ENCODE measurements at places on chromosomes 12 and 14.
A peak's percentile ranks its signal among the peaks of the same experiment; 100 is the strongest.

- DNase-seq: no peak
These were observed 40.0 kb upstream of the NR1H4 start for GRCh38 chr12:100433701-100434100.

GRCh38 chr14:59464486-59465315, 479 bp downstream of the GPR135 start:
- DNase-seq: peak; percentile 44

DNA sequence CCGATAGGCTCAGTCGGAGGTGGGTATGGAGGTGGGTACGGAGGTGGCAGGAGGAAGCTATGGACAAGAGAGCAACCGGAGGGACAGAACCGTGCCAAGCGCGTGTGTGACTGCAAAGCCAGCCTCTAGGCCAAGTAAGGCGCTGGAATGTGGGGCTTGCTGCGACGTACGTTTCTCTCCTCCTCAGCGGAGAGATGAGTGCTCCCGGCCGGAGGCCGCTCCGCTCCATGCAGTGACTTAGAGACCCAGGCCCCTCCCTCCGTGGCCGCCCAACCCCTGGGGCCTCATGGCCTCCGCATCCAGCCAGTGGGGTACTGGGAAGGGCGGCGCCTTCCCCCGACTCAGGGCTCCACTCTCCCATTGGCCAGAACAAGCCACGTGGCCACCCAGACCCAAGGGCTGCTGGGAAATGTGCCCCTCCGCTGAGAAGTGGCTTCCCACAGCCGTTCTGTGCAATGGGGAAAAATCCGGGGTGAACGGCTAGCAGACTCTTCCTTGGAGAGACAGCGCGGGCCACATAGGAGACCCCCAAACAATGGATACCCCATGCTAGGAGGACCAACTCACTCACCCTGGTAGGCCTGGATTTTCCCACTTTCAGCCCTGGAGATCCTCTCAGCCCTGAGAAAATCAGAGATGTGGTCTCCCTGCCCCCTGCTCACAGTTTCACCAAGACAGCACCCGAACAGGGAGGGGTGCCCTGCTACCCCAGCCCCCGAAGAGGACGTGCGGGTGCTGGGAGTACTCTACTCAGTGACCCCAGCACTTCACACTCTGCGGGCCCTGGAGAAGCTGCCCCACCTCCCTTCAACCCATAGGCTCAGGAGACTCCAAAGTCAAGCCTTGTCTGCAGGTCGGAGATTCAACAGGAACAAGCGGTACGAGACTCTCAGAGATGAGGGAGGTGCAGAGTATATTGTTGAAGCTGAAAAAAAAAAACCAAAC, 66.7 kb downstream of the RIMBP2 start:
- no peak for DNase-seq

- peak; percentile 86 for DNase-seq
These were observed at the start of gene TTC5 for GRCh38 chr14:20305265-20306078. Gene TTC5 (minus strand): TSS chr14:20305951. CDS start chr14:20305937, 14 bp downstream.

- DNase-seq: no peak
These were observed 364.1 kb upstream of the SFSWAP start for GRCh38 chr12:131346555-131347344.

DNA sequence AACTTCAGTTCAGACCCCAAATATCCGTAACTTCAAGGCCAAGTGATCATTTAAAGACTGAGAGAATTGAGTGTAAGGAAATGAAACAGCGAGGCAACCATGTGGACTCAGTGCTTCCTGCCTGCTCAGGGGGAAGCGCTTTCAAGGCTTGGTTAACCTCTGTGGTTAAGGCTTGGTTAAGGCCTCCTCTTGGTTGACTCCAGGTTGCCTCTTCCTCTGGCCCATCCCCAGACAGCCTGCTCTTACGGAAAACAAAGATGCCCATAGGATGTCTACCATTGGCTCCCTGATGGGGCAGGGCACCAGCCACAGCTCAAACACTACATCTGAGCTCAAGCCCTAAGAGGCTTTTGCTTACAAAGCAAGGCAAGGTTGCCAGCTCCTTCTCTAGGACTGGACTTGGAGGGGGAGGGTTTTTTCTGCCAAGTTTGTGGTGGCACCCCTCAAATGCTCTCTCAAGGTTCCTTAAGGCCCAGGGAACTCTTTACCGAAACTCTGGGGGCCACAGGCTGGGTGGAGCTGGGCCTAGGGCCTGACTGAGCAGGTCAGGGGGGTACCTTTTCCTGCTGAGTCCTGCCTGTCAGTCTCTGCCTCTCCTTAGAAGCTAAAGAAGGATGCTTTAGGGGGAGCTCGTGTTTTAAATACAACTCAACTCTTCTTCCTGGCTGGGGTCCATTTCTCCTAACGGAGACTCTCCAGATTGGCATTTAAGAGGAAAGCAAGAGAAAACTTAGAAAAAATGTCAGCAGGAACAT, 13.7 kb downstream of the COL2A1 start:
- DNase-seq: peak; percentile 39

DNA sequence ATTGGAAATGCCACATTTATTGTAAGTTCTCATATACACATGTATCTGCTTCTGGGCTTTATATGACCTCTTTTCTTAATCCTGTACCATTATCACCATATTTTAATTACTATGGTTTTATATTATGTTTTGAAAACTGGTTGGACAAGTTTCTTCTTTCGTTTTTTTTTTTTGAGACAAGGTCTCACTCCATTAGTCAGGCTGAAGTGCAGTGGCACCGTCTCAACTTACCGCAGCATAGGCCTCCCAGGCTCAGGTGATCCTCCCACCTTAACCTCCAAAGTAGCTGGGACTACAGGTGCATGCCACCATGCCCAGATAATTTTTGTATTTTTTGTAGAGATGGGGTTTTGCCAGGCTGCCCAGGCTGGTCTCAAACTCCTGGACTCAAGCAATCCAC, 44.6 kb downstream of the GALNT4 start:
- DNase-seq: no peak

DNA sequence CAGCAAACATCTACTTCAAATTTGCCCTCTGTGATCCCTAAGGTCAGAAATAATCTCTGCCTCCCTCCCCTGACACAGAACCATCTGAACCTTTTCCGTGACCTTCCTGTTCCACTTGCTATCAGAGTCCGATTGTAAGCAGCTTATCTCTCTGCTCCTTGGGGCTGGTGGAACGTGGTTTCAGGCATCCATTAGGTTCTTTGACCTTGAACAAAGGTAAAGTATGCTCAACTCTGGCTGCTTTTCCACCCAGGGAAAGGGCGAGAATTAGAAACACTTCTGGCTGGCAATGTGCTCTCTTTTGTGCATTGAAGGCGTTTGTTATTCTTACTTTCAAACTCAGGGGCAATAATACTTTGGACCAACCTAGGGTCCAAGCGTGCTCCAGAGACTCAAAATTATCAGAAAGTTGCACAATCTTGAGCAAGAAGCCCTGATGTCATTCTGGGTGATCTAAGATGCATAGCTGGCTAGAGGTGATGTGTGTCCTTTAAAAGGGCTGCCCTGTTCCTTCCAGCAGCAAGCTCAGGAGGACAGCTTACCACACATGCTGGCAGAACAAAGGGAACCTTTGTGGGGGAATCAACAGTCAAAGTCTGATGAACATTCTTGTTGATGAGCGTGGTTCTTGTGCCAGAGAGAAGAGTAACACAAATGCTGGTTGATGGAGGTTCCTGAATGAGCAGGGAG, 29.8 kb downstream of the ADGRD1 start:
- no peak for DNase-seq

DNA sequence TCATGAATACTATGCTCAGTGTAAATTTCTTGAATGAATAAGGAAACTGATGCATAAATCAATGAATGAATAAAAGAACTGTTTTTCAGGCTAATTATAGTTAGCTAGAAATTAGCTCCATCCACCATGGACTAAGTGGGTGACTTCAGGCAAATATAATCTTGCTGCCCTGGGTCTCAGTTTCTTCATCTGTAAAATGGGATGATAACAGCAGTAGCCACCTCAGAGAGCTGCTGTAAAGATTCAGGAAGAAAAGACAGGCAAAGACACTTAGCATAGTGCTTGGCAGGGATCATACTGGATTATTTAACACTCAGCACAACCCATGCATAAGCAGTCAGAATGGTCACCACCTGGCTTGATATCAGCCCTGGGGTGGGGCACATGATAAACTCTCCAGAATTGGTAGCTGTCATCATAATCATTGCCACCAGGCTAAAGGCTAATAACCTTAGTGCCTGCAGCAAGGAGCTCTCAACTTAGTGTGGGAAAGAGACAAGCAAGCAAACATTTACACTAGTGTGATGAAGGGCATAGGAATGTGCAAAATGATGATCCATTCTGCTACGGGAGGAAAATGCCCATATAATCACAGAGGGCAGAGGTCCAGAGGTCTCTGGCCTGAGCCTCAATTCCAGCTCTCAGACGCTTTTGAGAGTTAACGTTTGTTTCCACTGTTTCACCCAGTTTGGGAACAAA, 234.7 kb upstream of the TBX3 start:
- DNase-seq: peak; percentile 59

- DNase-seq: no peak
These were observed 192.9 kb upstream of the ALG10B start for GRCh38 chr12:38123566-38124246.

GRCh38 chr12:6854036-6854435, 2.1 kb downstream of the USP5 start:
- DNase-seq: no peak

DNA sequence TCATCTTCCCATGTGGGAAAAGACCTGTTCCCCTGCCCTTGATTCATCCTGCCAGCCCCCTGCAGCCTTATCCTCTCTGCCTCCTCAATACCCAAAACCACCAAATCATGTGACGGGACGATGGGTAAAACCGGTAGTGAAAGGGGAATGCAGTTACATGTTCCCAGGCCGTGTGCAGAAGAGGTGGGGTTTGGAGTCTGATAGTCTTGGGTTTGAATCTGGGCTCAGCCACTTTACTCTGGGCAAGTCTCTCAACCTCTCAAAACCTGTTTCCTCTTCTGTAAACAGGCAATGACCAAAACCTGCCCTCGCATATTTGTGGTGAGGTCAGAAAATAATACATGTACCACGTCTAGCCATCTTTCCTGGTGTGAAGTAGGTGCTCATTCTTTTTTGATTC, 123.0 kb downstream of the PLXNC1 start:
- no peak for DNase-seq

- no peak for DNase-seq
These were observed 14.7 kb downstream of the STON2 start for GRCh38 chr14:81385419-81385818.

DNA sequence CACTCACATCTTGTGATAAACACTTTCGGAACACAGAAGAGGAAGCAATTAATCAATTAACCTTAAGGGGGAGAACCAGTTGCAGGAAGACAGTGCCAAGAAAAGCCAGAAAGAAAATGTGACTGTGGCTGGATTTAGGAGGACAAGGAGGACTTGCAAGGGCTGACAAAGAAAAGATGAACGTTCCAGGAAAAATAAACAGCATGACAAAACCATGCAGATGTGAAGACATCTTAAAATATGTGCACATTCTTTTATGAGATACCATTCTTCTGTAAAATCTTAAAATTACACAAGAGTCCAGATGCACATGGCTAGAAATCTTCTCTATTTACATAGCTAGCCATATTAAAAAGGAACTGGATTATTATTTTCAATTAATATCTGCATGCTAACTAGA, 33.4 kb downstream of the KITLG start:
- DNase-seq: peak; percentile 76

DNA sequence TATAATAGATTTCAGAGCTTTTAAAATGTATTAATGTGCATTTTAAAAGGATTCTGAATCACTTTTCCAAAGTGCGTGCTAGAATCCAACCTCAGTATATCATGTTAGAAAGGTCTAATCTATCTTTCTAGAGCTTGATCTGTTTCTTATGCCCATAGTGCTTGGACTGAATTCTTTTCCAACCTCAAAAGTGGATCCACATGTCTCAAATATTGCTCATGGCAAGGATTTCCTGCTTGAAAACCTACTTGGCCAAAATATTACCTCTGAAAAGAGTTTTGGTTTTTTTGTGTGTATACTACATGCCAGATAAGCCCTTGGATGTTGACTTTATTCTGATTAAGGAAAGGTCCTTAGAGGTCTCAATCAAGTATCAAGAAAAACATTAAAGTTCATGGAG, 16.9 kb upstream of the SLC6A15 start:
- DNase-seq: peak; percentile 2

DNA sequence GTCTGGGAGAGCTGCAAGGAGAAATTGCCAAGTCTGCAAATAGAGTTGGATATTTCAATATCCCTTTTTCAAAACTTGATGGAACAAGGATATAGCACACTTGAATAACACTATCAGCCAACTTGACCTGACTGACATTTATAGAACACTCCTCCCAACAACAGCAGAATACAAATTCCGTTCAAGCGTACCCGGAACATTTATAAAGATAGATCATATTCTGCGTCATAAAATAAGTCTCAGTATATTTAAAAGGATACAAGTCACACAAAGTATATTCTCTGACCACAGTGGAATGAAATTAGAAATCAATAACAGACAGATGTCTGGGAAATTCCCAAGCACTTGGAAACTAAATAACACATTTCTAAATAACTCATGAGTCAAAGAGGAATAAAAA, 29.0 kb upstream of the MEG3 start:
- DNase-seq: peak; percentile 18

GRCh38 chr14:87813686-87814085, 179.3 kb downstream of the GALC start:
- no peak for DNase-seq

GRCh38 chr14:30657050-30657449, 34.9 kb downstream of the SCFD1 start:
- DNase-seq: no peak

DNA sequence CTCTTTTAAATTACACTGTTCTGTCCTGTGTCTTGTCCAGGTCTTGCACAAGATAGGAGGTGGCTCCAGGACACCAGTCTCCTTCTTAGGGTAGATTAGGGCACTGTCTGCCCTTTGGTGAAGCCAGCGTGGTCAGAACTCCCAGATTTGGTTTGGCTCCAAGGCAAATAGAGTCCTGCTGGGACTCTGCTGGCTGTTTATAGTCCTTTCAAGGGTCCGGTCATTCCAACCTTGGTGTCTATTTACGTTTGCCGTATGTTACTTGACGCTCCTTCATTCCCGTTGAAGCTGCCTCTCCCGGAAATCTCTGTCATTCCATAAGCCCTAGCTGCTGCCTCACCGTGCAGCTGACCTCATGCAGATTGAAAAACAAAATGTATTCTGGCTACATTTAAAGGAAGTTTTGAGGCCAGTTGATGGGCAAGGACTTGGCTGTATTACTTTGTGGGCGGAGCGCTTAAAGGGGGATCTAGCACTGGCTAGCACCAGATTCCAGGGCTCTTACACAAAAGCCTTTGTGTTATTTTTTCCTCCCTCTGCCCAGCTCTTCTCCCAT, 180.6 kb downstream of the AKAP6 start:
- peak; percentile 99 for DNase-seq

DNA sequence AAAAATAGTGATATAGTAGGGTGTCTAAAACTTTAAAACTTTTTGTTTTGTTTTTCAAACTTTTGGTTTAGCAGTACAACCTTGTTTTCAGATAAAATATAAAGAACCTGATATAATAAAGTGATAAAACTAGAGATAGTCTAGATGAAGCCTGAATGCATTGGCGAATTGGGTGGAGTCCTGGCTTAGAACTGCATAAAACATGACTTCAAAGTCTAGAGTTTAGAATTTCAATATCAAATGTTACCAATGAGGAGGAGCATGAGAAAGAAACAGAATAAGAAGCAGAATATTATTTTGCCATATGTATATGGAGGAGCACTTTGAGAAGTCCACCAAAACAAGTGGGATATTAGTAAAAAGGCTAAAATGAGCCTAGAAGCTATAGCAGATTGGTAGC, 263.6 kb downstream of the TMEM117 start:
- no peak for DNase-seq

GRCh38 chr14:56474419-56475022, 105.1 kb upstream of the TMEM260 start:
- peak; percentile 44 for DNase-seq

GRCh38 chr12:85155791-85156190, 119.6 kb downstream of the LRRIQ1 start:
- DNase-seq: peak; percentile 33

- no peak for DNase-seq
These were observed 2.0 kb downstream of the PRKAB1 start for GRCh38 chr12:119669744-119670472.

Data from fibroblast of skin of scalp (primary cell).